AG10803 (cell line): ENCODE measurements at places on chromosomes 6 and 20.

GRCh38 chr20:1734269-1734858 lies 76.8 kb upstream of the SIRPG start:
- peak; percentile 20 for DNase-seq

GRCh38 chr6:87574237-87574804 lies 15.5 kb downstream of the RARS2 start:
- no peak for DNase-seq

DNA sequence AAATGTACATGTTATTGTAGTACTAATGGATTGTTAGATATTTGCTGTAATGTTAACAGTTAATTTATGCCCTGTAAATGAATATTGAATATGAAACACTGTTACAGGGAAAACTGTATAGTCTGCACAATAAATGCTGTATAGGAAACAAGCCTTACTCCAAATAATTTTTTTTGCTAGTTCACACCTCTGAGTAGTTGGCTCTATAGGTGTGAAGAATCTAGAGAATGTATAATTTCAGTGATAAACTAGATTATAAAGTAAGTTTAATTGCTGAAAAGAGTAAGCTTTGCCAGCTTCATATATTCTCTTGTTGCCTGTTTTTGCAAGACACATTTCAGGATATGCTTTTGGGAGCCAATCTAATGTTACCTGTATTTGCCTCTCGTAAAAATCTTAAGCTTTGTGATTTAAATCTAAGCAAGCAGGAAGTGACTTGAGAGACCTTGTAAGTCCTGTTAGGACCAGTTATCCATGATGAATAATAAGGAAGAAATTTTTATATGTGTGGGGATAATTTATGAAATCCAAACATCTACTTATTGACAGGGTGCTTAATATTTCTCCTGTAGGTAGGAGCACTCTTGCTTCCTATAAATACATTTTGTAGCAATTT lies 232.4 kb downstream of the ZFAND3 start:
- no peak for DNase-seq

DNA sequence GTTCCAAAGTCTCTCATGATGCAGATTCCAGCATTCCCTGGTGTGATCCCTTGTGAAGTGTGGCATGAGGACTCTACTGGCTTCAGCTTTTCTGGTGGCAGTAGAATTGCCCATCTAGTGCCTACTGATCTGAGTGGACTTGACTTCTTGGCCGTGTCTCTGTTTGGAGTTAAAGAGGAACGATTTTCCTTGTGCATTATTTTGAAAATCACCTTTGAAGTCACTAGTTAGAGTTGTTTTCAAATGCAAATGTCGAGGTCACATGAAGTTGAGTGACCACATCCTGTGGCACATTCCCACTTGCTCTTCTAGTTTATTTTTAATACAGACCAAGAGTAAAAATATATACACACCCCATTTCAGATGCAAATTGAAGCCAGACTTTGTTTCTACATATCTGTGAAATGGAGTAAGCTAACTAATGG lies 270.7 kb upstream of the TAB2 start:
- DNase-seq = peak; percentile 58

DNA sequence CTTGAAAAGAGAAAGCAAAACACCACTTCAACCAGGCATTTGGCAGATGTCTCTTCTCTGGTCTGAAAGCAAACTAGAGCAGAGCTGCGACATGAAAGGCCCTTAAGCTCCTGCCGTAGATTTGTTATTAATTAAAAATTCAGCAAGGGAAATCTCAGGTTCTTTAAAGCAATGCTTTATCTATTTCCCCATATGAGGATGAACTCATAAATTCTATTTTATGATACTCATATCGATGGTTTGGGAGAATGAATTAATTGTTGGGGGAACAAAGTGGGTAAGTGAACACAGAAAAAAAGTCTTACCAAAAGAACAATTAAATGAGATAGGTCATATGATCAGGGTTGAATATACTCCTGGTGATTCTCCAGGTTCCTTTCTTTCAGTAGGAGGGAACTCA lies 464.7 kb upstream of the SLC35B3 start:
- no peak for DNase-seq

- no peak for DNase-seq
Measured at GRCh38 chr6:139967497-139967896, 593.0 kb upstream of the CITED2 start.

GRCh38 chr20:32183947-32184635 lies 23.5 kb downstream of the PLAGL2 start:
- no peak for DNase-seq

DNA sequence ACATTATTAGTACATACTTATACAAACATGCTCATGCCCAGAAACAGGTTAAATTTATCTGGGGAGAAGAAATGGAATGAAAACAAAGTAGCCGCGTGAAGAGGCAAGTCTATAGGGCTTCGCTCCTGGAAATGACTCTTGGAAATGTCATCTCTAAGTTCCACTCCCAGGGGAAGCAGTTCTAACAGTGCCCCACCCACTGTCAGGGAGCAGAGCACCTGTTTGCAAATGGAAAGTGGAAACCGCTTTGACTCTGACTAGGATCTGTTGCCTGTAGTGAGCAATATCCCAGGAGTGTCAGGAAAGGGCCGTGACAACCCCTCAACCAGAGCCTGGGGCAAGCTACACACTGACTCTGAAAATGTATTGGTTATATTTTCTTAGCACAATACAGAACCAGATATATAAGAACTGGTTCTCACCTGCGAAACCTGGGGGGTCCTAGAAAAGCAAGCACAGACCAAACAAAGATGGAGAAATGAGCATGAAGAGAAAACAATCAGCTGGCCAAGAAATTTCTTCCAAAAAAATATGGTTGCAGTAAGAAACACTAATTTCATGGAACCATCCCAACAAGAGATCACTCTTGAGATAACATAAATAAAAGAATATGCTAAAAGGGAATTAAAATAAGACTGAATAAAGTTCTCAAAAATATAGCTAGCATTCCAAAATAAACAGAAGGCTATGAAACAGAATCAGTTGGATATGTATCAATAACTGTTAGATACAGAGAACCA lies 47.5 kb upstream of the CRISP1 start:
- no peak for DNase-seq

GRCh38 chr20:44888226-44889103 lies 3.0 kb downstream of the YWHAB start:
- peak; percentile 35 for DNase-seq
